ENCODE measurements at places on chromosomes 5 and 9.

DNA sequence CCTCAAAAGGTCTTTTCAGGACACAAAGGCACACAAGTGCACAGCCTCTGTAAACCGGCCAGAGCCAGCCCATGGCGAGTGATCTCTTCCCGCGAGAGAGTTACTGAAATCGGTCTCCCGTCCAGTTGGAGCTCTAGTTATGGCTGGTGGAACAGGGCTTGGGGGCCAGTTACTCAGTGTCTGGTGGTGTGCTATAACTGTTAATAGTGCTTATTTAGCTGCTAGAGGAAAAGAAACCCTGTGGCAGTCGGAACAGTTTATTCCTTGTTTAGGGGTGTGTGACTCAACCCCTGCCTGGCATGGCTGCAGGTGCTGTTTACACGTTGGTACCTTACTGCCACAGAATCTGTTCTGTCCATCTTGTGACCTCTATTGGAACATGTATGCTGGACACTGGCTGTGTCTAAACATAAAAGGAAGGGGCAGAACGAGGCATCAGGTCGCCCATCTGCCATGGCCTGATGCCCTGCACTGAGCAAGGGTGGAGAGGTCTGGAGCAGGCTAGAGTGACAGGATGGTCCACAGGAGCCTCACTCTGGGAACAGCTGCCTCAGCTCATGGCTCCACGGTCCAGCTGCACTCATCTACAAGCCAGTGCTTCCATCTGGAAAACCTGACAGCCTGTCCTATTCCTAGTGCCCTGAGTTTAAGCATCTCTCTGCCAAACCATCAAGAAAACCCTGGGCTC lies 49.6 kb upstream of the SIMC1 start:
- DNase-seq: no peak

- peak; percentile 77 for DNase-seq
Measured at GRCh38 chr9:76302947-76303550, 91.2 kb downstream of the RFK start.

- no peak for DNase-seq
Measured at GRCh38 chr5:82666312-82666711, 388.2 kb upstream of the RPS23 start.

DNA sequence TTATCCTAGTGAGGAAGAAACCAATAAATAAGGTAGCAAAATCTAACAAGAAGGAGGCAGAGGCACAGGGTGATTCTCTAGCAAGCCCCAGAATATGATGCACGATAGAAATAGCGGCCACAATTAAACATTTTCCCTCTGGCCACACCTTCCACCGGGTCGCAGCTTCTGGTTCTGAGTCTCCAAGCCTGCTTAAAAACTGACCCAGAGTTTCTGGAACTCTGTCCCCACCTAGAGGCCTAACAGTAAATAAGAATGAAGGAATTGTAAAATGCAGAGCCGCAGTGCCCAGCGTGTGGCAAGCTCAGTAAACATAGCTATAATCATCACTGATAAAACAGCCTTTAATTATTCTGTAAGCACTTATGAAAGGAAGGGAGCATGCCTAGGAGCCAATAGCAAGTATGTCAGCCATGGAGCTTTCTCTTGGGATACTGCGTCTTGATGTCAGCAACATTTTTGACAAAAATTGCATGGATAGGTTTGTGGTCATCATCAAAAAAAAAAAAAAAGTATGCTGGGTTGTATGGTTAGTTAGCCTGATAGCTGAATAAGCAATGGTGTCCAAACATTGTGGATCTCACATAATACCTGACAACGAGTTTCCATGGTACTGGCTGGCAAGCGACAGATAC lies 465.5 kb downstream of the DNAH5 start:
- no peak for DNase-seq

DNA sequence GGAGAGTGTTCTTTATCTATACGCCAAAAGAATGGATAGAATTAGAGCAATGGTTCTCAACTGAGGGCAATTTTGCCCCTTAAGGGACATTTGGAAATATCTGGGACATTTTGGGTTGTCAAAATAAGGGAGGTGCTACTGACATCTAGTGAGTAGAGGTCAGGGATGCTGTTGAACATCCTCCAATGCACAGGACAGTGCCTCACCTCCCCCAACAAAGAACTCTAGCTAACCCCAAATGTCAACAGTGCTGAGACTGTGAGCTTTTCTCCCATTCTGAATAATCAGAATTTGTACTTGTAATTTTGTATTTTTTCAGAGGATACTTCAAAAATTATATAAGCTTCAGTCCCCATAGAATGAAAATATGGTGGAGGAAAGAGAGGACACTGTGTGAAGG lies 8.6 kb upstream of the SMC5 start:
- no peak for DNase-seq

GRCh38 chr9:98191181-98191608 lies 1.2 kb downstream of the CORO2A start:
- DNase-seq: no peak

DNA sequence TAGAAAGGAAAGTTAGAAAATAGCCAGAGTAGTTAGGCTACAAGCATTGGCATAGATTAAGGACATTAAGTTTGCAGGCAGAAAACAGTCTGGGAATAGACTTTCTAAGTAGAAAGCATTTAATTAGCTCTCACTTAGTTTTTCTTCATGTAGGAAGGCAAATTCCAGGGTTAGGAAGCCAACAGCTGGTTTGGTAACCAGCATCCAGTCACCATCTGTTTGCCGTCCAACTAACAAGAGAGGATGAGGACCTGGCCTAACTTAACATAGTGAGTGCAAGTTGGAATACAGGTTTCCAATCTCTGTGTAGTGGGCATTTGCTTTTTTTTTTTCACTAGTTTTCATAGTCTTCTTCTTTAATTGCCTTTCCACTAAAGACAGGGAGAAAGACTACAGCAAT lies 121.7 kb upstream of the NR3C1 start:
- DNase-seq: no peak

DNA sequence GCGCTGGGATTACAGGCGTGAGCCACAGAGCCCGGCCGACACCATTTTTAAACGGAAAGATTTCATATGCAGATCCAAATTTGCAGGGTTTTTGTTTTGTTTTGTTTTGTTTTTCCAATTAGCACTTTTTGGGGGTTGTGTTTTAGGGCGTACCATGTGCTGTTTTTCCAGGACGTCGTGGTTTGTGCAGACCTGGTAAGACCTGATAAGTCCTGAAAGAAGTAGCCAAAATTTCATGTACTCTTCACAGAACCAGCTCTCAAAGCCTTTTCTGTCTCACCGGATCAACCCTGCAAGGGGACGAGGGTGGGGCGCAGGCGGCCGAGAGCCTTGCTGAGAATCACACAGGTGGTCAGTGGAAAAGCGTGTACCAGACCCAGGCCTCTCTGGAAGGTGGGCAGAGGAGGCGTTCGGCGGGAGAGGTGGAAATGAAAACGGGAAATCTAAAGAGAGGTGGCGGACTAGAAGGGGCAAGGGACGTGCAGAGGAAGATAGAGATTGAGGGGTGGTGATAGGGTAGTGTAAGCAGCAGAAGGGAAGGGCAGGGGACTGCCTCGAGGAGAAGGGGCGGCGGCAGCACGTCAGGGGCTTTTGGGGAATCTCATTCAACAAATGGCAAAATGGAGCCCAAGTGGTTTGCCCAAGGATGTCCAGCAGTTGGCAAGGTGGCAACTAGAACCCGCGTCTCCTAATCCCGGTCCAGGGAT lies 1.1 kb upstream of the FAF2 start:
- no peak for DNase-seq

DNA sequence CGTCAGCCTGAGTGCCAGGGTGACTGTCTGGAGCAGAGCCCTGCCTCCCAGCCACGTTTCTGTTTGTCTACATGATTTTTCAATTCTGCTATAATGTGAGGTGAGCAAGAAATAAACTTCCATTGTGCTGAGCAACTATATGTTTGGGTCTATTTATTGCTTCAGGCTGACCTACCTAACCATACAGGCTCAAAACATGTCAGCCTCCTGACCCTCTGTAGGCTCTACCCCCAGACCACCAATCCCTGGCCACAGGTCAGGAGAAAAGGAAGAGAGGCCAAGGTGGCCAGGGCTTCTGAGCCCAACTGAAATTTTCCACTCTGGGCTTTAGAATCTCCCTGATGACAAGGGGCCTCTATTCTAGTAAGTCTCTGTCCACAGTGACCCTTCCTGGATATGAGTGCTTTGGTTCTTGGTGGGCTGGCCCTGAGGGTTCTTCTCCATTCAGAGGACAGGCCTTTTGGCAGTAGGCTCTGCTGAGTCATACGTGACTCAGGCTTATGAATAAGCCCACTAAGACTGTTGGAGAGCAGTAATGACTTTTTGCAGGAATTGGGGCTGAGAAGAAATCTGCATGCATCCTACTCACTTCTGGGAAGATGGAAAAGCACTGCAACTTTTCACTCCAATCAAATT lies 117.2 kb upstream of the TBCA start:
- no peak for DNase-seq

Measured in skin of body (tissue), 3 donors.